ENCODE measurements at places on chromosomes 12 and 14.

DNA sequence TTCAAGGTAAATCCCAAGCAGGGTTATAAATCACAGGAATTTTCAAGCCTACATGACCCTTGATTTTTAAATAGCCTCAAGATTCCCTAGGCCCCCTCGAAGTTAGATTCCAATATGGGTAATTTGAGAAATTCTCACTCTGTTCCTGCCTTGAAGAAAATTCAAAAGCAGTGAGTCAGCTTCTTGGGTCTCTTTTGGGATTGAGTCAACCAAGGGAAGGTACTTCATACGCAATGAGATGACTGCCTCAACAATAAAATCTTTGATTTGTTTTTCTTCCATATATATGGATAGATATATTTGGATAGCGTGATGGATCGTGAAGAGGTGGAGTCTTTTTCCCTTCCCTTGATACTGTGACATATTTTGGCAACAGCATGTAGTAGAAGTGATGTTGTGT, 180.4 kb upstream of the ATP2B1 start:
- no peak for DNase-seq

- DNase-seq, result peak; percentile 28
These were observed 504 bp downstream of the WNT5B start for GRCh38 chr12:1629338-1630132.

DNA sequence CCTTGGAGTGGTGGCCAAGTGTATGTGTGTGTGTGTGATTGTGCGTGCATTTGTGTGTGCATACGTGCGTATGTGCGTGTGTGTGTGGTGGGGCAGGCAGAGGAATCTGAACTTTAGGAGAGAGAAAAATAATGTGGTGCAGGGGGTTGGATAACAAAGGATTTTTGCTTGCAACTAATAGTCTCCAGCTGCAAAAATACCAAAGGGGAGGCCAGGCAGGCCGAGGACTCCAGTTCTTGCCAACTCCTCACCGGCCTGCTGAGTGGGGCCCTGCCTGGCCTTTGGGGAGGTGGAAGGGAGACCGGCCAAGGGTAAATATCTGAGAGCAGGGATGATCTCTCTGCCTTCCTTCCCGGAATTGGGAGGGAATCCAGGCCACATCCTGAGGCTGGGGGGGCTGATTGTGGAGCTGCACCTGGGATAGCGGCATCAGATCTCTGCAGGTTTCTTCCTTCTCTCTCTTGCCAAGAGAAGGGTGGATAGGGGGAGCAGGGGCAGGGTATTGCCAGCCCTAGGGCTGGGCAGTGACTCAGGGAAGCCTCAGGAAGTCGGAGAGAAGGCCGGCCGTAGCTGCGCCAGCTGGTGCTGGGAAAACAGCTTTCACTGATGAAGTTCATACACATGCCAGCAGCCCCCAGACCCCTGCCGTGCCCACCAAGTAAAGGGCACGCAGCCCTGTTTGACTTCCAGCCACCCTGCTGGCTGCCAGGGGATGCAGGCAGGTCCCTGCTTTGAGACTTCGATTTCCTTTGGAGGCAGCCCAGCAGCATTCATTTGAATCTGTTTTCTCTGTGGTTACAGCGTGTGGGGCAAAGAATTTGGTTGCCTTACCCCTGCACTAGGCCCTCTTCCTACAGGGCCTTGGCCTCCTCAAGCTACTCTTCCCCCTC, 4.6 kb upstream of the LRP1-AS start:
- DNase-seq, result no peak

GRCh38 chr12:124636138-124636978, 68.9 kb upstream of the NCOR2 start:
- peak; percentile 60 for DNase-seq

DNA sequence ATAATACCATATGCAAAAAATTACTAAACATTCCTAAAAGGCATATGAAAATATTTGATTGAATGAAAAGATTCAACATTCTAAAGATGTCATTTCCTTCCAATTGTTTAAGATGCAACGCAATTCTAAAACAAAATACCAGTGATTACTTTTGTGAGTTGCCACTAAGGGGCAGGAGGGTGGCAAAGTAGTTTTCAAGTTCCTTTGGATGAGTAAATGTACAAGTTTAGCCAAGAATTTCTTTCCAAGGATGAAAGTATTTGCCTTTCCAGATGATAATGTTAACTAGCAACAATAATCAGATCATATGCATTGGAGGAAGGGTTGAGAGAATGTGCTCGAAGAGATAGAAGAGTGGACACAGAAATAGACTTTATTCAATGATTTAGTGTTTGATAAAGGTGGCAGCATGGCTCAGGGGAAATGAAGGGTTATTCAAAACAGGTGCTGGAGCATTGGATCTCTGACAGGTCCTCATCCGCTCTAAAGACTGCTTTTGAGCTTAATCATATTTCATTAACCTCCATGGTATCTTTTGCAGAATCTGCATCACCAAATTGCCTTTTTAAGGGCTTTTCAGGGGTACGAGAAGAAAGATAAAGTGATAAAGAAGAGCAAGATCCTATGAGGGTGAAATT, 678.5 kb upstream of the TBX3 start:
- DNase-seq, result no peak

DNA sequence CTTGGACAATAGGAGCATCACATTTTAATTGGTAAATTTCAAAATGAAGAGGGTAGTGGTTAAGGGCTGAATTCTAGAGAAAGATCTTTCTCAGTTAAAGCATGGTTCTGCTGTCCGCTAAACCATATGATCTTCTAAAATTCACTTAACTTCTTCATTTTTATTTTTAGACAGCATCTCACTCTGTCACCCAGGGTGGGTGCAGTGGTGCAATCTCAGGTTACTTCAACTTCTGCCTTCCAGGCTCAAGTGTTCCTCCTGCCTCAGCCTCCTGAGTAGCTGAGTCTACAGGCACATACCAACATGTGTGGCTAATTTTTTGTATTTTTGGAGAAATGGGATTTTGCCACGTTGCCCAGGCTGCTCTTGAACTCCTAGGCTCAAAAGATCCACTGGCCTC, 226.7 kb upstream of the ABCD2 start:
- no peak for DNase-seq

- DNase-seq, result no peak
These were observed 20.4 kb upstream of the LGMN start for GRCh38 chr14:92768795-92769194.

DNA sequence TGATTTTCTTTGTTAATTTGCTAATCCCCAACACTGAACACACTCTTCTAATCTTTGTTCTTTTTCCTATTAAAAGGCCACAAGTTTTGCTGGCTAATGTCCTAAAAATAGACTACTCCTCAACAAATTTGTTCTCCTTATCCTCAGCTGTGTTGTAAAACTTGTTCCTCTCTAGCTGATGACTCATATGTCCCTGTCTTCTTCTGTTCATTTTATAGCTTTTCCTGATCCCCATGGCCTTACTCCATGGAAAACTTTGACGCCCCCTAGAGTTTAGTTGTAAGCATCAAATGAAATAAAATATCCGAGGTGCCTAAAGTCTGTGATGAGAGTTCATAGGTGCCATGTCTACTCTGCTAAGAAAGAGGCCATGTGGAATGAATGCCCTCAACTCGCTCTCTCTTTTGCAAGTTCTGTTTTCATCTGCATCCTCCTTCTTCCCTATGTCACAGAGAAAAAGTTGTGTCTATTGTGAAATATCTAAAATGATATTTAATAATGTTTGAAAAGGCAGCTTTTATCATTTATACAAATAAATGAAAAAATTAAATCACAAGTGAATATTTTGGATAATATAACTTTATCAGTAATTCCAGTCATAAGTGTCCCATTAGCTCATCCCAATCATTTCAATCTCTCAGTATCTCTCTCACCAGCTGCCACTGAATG, 237.9 kb downstream of the IPO8 start:
- no peak for DNase-seq

DNA sequence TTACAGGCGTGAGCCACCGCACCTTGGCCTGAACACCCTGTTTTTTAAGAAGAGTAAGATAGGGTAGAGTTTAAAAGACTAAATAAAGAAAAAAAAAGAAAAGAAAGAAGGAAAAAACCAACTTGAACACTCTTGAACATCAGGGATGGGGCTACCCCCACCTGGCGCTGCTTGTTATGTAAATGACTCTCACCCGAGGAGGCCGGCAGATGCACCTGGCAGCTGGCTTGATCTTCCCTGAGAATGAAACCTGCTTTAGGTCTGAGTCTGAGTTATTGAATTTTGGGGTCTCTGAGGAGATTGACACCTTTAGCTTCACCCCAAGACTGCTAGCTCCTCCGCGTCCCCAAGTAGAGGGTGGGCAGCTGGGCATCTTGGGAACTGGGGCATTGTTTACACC, 15.5 kb upstream of the MEG3 start:
- no peak for DNase-seq

DNA sequence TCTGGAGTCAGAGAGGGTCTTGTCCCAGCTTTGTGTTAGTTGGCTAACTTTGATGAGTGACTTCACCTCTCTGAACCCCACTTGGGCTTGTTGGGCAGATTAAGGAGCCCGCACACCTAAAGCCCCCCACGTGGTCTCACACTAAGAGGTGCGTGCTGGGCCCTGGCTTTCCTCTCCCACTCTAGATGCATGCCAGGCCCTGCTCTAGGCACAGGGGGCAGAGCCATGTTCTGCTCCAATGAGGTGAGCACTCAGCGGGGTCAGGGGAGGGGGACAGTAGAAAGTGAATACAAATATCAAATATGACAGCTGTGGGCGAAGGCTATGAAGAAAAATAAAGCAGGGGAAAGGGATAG, 119.0 kb downstream of the GCH1 start:
- no peak for DNase-seq

- no peak for DNase-seq
These were observed 88.6 kb downstream of the VCPKMT start for GRCh38 chr14:50027816-50028215.

- no peak for DNase-seq
These were observed 1.0 kb downstream of the RASAL1 start for GRCh38 chr12:113134521-113134951.

DNA sequence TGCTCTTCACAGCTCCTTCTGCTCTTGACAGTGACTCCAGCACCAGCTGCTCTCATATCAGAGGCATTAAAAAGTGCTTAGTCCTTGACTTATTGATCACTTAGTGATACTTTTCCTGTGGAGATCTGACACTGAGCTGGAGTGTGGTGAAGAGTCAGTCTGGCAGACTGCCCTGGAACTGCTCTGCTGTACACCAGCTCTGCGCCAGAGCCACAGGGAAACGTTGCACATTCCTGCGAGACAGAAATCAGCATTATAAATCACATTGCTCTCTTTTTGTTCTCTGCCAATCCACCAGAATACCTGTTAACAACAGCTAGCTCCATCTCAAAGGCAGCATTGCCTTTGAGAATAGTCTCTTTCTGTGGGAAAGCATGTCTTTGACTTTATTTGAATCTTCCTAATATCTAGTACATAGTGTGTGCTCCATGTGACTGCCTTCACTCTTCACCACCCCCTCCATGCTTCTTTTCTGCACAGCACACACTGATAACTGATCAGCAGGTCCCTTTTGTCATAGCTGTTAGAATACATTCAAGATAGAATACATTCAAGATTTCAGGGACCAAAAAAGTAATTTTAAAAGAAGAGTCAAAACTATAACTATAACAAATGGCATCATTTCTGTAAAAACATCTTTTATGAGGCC, 48.2 kb upstream of the VSX2 start:
- DNase-seq, result no peak

- DNase-seq, result no peak
These were observed 37.9 kb downstream of the ISCA2 start for GRCh38 chr14:74531467-74531866.

DNA sequence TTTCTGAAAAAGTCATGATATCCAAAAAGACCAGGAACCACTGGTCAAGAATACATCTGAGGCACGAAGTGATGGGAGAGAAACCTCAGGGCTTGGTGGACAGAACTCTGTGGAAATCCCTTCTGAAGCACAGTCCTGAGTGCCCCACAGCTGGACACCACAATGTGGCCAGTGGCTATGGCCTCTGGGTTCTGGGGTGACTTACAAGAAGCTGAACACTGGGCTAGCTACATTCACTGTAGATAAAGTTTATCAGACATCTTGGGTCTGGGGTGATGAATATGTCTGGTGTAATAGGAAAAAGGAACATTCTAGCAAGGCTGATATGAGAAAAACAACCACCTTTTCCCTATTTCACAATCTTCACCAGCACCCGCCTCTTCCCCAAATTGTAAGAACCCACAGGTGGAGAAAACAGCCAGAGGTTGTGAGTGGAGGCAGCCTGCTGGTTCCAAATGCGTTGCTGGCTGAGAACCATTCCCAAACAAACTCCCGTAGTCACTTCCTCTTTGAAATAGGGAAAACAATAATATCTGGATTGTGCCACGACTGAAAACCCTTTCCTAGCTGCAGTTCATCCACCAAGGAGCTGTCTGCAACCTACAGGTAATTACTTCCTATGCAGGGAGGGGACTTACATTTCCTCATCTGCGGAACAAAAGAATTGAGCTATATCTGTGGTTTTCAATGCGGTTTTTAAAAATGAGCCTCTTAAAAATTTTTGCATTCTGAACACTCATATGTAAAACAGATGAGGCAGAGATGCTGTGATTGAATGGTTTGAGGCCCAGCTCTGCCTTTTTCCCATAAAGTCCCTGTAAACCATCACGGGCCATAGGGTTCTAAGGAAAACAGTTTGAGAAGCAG, 193.6 kb downstream of the SLC41A2 start:
- no peak for DNase-seq

DNA sequence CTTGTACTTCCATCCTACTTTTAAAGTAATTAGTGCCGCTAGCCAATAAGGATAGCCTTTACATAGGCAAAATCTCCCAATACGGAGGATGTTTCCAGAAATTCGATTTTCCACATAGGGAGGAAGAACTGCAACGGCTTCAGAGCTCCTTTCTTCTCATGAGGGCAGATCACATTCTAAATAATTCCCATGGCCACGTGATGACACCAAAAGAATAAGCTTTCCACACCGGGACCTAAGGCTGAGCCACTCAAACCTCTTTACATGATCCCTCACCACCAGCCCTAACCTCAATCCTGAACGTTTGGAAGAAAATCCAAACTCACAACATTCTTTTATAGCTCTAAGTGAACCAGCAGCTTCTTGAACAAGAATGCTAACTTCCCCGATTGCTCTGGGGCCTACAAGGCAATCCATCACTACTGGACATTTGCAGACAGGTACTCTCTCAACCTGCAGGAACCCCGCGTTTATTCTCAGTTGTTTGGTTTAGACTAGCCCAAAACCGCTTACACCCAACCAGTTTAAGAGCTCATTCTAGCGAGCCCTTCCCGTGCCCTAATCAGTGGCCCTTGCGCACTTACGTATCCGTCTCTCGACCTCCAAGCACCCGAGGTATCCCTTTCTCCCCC, 884 bp downstream of the CAPRIN2 start:
- DNase-seq, result no peak

- no peak for DNase-seq
These were observed 16.5 kb downstream of the SEL1L start for GRCh38 chr14:81516986-81517797.

DNA sequence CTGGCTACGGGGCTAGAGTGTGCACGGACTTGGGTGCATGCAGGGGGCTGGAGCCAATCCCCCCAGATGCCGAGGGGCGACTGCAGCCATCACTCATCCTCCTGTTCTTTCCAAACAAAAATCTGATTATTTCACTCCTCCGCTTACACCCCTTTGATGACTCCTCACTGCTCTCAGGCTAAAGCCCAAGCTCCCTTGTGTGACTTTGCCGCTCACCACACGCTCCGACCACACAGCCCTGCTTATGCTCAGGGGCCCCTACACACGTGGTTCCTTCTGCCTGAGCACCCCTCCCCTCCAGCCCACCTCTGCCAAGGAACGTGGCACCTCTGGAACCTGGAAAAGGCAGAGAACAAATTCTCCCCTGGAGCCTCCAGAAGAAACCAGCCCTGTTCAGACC, 13.7 kb downstream of the CHFR start:
- DNase-seq, result no peak
